ENCODE measurements at places on chromosomes 5 and 9.

GRCh38 chr9:75996726-75997125 lies 106.3 kb downstream of the PCSK5 start:
- DNase-seq, result no peak

DNA sequence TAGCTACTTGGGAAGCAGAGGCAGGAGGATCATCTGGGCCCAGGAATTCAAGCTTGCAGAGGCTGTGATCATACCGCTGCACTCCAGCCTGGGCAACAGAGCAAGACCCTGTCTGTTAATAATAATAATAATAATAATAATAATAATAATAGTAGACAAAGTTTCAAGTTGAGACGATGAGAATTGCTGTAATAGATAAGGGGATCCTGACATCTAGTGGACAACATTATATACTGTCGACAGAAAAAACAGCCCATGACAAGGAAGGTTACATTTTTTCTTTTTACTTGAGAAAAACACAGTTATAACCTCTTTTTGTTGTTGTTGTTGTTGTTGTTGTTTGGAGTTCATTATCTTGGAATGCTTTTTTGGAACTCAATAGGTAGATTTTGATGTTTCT lies 35.3 kb downstream of the NDFIP1 start:
- peak; percentile 41 for DNase-seq

GRCh38 chr5:137836997-137837396 lies 30.7 kb upstream of the MYOT start:
- no peak for DNase-seq

GRCh38 chr9:123107639-123108285 lies 74.3 kb downstream of the GPR21 start:
- no peak for DNase-seq

- no peak for DNase-seq
Observed at GRCh38 chr9:36501727-36502126, 71.0 kb upstream of the MELK start.

GRCh38 chr9:119533504-119533903 lies 164.3 kb upstream of the BRINP1 start:
- DNase-seq, result no peak

- DNase-seq, result no peak
Observed at GRCh38 chr9:10586407-10586806, 26.4 kb downstream of the PTPRD start.

GRCh38 chr9:136003411-136004218 lies 42.4 kb upstream of the UBAC1 start:
- DNase-seq, result no peak

- no peak for DNase-seq
Observed at GRCh38 chr5:134446938-134447337, 35.3 kb upstream of the CDKN2AIPNL start.

DNA sequence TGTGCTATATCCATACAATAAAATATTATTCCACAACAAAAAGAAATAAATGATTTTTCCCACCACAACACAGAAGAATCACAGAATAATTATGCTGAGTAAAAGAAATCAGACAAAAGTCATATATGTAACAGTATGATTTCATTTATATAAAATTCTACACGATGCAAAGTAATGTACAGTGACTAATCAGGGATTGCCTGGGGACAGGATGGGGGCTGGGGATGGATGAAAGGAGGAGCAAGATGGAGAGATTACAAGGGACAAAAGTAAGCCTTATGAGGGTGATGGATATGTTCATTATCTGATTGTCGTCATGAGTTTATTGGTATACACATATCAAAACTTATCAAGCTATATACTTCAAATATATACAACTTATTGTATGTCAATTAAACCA lies 154.0 kb downstream of the FBN2 start:
- no peak for DNase-seq

DNA sequence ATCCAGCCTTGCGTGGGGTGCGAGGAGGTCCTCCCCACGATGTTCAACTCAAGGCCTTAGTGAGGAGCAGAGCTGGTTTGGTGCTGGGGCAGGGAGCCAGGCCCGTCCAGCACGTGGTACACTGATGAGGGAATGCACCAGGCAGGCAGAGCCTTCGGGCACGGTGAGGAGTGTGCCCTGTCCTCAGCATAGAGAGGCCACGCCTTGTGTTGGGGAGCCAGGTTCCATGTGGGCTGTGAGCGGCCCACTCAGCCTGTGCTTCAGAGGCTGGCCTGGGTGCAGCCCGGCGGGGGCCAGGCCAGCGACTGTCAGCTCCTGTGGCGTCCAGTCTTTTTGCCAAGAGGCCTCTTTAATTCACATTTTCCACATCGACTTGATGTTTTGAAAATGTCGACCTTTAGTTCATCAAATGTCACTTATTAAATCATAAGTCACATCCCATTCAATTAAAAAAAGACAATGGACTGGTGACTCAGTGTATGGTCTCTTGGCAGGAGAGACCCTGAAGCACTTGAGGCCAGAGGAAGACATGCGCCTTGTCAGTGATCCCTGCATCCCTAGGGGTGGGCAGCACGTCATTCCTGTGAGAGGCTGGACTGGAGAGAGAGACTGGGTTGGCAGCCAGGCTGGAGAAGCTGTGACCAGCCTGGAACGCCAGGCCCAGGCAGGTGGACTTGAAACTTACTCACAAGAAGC lies 21.7 kb downstream of the ERGIC1 start:
- no peak for DNase-seq

GRCh38 chr9:86471171-86471815 lies 117.1 kb upstream of the TUT7 start:
- DNase-seq, result no peak

- DNase-seq, result no peak
Observed at GRCh38 chr9:121399126-121399882, 29.3 kb upstream of the STOM start.

- no peak for DNase-seq
Observed at GRCh38 chr9:77582961-77583576, 65.1 kb downstream of the GNA14 start.

DNA sequence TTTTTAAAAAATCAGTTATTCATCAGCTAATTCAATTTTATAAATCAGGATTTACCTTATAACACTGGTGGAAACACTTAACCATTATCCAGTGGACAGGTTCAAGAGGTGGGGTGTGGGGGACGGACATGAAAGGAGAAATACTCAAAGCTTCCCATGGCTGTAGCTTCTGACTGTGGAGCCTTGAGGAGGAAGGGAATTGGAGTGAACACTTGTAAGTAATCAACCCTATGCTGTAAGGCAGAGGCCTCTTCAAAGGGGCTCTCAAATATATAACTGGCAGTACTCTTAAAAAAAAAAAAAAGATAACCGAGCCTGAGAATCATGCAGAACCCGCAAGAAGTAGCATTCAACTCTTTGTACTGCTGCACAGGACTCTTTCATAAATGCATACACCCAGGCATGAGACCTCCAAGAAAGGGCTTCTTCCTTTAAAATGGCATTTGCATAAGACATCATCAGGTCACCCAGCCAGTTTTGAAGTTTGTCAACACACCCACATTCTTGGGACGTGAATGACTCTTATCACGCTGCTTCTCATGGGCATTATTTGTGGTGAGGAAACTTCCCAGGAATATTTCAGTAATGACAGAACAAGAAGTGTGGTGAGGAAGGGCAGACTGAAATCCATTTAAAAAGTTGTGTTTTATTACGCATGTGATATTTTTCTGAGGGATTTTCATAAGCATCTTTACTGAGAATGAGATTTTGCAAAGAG lies 8.1 kb downstream of the OSMR start:
- DNase-seq, result no peak

DNA sequence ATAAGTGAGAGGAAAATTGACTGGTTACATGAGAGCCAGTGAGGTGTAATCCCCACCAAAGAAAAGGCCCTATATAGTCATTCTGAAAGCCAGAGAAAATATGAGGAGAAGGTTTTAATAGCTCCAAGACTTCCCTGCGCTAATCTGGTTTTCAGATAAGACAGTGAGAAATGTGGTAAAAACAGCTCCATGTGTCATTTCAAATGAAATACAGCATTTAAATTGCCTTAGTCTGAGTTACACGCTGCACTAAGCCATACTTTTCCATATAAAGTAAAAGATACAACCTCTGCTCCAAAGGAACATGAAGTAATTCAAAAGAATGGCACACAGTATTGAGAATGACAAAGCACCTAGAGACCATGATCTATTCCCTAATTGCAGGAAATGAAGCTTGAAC lies 378.0 kb upstream of the PDE4D start:
- DNase-seq, result no peak
